ENCODE measurements at places on chromosomes 4 and X.
A peak's percentile ranks its signal among the peaks of the same experiment; 100 is the strongest.

- DNase-seq, result peak; percentile 24
Measured at GRCh38 chr4:28225050-28225449, 1364.4 kb downstream of the STIM2 start.

DNA sequence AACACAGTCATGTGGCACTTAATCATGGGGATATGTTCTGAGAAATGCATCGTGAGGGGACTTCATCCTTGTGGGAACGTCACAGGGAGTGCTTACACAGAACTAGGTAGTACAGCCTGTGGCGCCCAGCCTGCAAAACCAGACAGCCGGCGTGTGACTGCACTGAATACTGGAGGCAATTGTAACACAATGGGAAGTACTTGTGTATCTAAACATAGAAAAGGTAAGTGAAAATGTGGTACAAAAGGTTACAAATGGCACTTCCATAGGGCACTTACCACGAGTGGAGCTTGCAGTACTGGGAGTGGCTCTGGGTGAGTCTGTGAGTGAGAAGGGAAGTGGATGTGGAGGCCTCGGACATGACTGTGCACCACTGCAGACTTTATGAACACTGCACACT lies 5.2 kb downstream of the TLR3 start:
- no peak for DNase-seq

- DNase-seq, result no peak
Measured at GRCh38 chrX:73922856-73923455, 360.0 kb downstream of the CHIC1 start.

DNA sequence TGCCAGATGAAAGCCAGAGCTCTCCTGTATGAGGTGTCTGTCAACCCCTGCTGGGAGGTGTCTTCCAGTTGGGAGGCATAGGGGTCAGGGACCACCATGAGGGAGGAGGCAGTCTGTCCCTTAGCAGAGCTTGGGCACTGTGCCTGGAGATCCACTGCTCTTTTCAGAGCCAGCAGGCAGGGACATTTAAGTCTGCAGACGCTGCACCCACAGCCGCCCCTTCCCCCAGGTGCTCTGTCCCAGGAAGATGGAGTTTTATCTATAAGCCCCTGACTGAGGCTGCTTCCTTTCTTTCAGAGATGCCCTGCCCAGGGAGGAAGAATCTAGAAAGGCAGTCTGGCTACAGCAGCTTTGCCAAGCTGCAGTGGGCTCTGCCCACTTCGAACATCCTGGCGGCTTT lies 893.6 kb downstream of the ADGRL3 start:
- DNase-seq, result no peak

GRCh38 chr4:128517096-128517738 lies 229.6 kb upstream of the PGRMC2 start:
- peak; percentile 71 for DNase-seq

- no peak for DNase-seq
Measured at GRCh38 chr4:175811228-175811627, 836 bp downstream of the GPM6A start.

GRCh38 chr4:184157322-184157721 lies 60.4 kb downstream of the ENPP6 start:
- DNase-seq, result no peak

GRCh38 chr4:22055954-22056353 lies 107.4 kb upstream of the KCNIP4 start:
- no peak for DNase-seq

- no peak for DNase-seq
Measured at GRCh38 chr4:99815597-99816011, 1.0 kb upstream of the DAPP1 start.

GRCh38 chr4:141390571-141390970 lies 169.9 kb downstream of the ZNF330 start:
- no peak for DNase-seq

GRCh38 chr4:155522201-155522600 lies 144.4 kb upstream of the GUCY1A1 start:
- no peak for DNase-seq

DNA sequence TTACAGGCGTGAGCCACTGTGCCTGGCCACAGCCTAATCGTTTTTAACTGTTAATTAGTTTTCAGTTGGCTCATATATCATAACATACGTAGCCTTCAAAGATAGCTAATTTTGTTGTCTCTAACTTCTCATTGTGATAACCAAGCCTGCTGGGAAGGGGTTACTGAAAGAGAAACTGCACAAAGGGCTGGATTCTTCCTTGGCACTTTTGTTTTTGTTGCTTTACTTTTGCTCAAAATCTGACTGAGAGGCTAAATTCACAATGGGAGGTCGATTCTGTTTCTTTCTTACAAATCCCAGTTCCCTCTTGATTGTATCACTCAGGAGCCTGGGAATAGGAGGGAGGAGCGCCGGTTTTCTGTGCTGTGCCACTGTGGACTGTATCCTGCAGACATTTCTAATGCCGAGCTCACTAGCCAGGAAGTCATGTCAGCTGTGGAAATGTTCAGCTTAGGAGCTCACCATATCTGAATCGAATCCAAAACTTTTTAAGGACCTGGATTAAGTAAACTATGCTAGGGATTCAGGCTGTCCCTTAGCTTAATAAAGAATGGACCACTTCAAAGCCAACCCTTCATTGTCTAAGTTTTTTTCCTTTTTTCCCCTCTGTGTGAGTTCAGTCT lies 120.5 kb upstream of the FAT1 start:
- no peak for DNase-seq

GRCh38 chrX:153772316-153773217 lies 8.3 kb upstream of the SRPK3 start:
- no peak for DNase-seq

DNA sequence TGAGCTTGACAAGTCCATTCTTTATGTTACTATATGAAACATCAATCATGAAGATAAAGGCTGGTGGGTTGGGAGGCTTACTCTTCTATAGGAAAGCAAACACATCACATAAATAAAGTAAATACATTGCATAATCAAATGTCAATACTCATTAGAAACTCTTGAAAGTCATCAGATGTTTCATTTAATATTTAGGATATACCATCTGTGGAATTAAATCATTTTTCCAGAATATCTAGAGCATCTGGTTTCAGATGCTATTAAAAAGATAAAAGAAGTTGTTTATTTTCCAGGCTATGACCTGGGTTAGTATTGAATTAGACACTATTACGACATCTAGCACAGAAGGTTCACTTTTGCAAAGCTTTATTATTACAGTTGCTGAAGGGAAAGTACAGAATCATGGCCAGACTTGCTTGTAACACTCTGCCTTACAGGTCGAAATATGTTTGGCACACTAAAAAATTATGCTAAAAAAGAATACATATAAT lies 72.6 kb downstream of the METTL14 start:
- no peak for DNase-seq

- no peak for DNase-seq
Measured at GRCh38 chr4:137994853-137995252, 247.3 kb downstream of the SLC7A11 start.

GRCh38 chr4:129682586-129682985 lies 586.6 kb downstream of the C4orf33 start:
- no peak for DNase-seq

GRCh38 chr4:105400901-105401677 lies 72.8 kb downstream of the PPA2 start:
- DNase-seq, result no peak

DNA sequence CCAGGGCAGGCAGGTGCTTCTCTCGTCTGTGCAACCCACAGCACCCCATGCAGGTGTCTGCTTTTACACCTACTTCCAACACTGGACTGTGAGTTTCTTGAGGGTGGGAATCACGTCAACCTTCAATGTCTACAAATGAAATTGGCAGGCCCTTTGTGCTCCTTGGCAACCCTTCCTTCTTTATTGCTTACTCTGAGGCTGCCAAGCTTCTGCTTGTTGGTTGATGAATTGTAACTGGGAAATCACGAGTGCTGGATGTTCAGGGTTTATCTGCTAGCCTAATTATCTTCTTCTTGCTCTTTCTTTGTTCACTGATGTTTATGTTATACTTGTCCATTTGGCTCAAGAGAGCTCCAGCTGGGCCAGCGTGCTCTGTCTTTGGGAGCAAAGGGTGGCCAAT lies 2.5 kb upstream of the DGAT2L6 start:
- DNase-seq, result no peak

GRCh38 chr4:151688003-151688784 lies 72.6 kb downstream of the GATB start:
- no peak for DNase-seq

GRCh38 chr4:157057218-157057617 lies 18.7 kb upstream of the GLRB start:
- no peak for DNase-seq

- DNase-seq, result no peak
Measured at GRCh38 chr4:78780093-78780492, 3.9 kb downstream of the BMP2K start.

DNA sequence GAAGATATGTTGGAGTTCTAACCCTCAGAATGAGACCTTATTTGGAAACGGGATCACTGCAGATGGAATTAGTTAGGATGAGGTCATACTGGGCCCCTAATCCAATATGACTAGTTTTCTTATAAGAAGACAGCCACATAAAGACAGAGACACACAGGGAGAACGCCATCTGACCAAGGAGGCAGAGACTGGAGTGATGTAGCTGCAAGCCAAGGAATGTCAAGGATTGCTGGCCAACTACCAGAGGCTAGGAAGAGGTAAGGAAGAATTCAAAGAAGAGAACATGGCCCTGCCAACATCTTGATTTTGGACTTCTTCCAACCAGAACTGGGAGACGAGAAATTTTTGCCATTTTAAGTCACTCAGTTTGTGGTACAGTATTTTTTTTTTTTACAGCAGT lies 152.8 kb upstream of the DIPK2B start:
- no peak for DNase-seq

GRCh38 chr4:153497988-153498967 lies 32.1 kb downstream of the TMEM131L start:
- no peak for DNase-seq

GRCh38 chr4:109979920-109980717 lies 67.4 kb downstream of the EGF start:
- no peak for DNase-seq

DNA sequence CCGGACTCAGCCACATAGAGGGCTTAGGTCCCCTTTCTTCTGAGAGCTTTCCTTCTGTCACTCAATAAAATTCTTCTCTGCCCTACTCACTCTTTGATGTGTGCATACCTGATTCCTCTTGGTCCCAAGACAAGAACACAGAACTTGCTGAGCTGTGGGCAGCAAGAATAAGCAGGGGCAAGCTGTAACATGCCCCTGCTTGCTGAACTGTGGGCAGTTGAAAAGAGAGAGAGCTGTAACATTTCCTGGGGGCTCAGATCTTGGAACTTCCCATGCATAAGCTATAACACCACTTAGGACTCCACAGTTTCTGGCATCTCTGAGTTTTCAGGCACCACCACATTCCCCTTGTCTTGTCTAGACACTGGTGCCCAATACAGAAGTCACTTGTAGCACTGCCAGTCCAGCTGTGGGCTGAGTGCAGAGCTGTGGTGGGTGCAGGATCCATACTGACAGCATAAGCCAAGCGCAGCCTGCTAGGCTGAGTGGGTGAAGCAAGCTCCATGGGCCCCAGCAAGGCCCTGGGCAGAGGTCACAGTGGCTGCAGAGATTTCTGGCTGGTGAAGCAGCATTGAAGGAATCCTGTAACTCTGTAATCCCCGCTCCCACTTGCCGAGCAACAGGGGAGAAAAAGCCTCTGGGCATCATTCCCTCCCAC lies 241.2 kb downstream of the PCDH10 start:
- no peak for DNase-seq

DNA sequence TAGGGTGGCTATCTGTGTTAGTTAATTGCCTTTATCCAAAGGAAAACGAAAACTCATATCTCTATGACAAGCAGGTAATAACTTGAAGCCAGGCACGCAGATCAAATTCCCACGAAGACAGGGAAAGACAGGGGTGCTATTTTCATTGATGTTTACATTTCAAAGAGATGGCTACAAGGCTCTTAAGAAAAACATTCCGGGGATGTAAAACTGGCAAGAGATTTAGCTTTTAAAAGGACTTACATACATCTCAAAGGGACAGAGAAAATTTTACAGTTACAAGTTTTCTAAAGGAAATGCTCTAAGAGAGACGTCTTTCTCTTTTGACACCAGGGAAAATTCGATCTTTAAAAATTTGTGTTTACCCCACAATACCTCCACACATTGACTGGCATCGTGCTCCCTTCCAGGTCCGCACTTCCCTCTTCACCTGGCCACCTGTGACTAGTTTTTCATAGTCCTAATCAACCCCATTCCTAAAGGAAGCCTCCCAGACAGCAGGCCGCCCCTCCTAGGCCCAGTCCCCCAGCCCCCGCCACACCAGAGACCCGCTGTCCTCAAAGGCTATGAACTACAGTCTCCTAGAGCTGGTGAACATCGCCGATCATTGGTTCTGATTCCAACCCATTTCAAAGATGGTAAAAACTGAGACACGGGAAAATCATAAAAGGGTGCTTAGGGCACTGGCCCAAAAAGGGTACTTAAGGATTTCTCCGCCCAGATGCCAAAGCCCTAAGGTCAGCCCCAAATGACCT lies 649 bp upstream of the ARAF start:
- no peak for DNase-seq

- no peak for DNase-seq
Measured at GRCh38 chr4:88514557-88515511, 8.7 kb downstream of the PYURF start.

DNA sequence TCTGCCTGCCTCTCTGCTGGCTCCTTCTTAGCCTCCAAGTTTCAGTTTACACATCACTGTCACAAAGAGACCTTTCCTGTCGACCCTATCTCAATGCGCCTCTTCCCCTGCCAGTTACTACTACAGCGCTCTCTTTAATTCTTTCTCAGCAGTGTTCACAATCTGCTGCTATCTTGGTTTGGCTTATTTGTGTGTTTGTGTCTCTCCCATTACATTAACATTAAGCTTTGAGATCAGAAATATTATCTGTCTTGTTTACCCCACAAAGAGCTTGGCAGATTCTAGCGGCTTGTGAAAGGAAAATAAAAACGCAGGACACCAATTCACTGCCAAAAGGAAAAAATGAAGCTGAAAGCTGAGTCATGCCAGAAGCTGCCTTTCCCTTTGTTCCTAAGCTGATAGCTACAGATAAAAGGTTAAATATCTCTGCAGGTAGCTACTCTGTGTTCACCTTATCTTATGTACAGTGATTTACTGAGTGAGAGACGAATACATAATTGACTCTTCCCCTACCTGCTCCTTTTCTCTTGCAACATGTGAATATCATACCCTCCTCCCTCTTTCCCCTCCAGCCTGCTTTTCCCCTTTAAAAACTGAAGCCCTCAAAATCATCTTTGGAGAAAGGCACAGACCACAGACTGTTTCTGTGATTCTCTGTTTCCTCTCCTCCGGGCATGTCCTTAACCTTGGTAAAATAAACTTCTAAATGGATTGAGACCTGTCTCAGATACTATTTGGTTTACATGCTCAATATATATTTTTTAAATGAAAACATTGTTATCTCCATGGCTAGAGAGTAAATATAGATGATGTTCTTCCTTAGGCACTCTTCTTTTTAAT lies 19.3 kb upstream of the SLC9A7 start:
- no peak for DNase-seq

- DNase-seq, result no peak
Measured at GRCh38 chrX:40374486-40374885, 206.3 kb upstream of the ATP6AP2 start.

GRCh38 chrX:129759576-129760061 lies 20.1 kb upstream of the SASH3 start:
- DNase-seq, result peak; percentile 28
